Ovary (tissue), 10 donors: ENCODE measurements at places on chromosomes 7 and 10.

- no peak for DNase-seq
Observed at GRCh38 chr7:154583454-154583853, 419.5 kb downstream of the PAXIP1 start.

DNA sequence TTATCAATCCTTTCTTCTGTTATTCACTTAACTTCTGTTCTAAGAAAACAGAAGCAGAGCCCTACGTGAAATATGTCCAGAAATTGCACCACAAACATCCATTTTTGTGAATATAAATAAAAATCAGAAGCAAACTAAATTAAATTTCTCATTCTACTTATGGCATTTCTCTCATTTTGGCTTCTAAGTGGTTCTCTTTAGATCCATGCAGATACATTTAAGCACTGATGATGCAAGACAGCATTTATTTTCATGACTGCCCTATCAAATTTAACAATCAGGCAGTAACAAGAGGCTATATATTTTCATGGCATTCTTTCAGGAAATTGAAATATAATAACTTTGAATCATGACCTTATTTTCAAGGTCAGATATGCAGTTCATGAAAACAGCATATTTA is 1049.6 kb downstream of the GRM8 start:
- no peak for DNase-seq

DNA sequence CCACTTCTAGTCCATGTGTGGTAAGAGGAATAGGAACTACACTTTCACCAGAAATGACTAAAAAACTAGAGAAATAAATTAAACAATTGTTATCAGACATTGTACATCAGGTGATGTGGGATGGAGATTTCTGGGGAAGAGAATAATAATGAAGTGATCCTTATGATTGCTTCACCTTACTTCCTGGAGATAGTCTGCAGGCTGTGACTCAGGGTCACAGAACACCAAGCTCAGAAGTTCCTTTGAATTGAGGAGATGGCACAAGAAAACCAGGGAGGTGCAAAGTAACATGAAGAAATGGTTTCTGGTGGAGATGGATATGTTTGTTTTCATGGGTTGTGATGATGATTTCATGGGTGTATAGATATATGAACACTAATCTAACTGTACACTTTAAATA is 44.5 kb downstream of the ZWINT start:
- no peak for DNase-seq

DNA sequence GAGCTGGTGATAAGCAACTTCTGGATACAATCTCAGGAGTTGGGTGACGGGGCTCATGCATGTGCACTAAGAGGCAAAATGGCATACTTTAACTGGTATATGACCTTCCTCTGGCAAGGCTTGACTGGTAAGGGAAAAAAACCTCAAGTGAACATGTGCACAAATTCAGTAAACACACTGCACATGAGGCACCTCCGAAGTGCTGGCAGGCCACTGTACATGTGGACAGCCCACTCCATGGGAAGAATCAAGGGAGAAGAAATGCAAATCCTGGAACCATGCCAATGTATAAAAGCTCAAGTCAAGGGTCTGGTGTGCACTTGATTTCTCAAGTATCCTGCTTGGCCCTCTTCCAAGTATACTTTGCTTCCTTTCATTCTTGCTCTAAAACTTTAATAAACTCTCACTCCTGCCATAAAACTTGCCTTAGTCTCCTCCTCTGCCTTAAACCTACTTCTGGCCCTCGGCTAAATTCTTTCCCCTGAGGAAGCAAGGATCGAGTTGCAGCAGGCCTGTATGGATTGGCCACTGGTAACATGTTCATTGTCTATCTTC is 167.2 kb downstream of the RAMP3 start:
- no peak for DNase-seq

DNA sequence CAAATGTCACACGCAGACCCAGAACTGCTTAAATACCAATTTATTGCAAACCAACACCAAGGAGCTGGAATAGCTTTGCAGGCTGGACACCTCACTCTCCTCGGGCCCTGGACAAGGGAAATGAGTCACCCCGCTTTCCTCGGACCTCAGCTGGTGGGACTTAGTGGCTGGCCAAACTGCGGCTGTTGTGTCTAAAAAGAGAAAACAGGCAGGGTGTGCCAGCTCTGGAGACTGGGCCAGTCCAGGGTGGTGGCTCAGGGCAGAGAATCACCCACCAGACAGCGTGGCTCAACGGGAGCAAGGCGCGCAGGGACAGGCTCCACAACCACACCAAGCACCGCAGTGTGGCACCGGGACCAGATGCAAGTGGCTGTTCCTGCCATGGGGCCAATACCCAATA is 58.2 kb upstream of the CAMK2B start:
- no peak for DNase-seq

DNA sequence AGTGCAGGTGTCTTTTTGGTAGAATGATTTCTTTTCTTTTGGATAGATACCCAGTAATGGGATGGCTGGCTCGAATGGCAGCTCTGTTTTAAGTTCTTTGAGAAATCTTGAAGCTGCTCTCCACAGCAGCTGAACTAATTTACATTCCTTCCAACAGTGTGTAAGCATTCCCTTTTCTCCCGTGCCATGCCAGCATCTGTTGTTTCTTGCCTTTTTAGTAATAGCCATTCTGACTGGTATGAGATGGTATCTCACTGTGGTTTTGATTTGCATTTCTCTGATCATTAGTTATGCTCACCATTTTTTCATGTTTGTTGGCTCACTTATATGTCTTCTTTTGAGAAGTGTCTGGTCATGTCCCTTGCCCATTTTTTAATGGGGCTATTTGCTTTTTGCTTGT is 486.3 kb downstream of the GALNT17 start:
- DNase-seq: no peak

DNA sequence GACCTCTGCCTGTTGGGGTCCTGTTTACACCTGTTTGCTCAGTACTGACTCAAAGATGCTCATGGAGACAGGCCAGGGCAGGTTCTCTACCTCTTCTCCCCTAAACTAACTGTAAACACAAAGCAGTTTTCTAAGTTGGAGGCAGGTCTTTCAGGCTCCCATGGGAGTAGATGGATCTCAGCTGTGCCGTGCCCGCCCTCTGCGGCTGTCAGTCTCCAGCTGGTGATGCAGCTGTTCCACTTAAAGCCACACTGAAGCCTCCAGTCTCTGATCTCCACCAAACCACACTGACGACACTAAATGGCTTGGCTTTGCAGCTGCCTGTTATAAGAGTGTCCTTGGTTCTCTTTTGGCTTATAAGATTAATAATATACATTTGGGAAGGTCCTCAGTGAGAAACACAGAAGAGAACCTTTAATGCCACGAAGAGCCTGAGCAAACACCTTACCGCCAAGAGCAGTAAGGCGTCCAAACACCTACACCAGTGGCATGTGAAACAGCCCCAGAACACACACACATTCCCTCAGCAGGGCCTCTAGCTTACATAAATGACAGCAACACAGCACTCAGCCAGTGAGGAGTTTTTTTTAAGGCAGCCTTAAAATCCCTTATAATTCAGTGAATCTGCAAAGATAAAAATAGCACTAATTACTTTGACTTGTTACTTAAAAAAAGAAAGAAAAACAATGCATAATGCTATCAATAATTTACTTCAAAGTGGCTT is 60.4 kb upstream of the KCNIP2 start:
- DNase-seq: no peak

DNA sequence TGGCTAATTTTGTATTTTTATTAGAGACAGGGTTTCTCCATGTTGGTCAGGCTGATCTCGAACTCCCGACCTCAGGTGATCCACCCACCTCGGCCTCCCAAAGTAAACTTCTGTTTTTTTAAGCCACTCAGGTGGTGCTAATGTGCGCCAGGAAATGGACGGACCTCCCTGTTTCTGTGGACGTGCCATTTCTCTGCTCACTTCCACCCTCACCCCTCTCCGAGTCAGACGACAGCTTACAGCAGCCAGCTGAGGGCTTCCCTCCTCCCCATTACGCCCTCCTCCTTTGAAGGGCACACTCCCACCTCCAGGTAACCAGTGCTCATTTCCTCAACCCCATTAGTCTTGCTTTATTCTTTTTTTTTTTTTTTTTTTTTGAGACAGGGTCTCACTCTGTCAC is 41.7 kb upstream of the EZH2 start:
- no peak for DNase-seq

- DNase-seq: no peak
Observed at GRCh38 chr10:48931188-48931587, 8.5 kb downstream of the LRRC18 start.

DNA sequence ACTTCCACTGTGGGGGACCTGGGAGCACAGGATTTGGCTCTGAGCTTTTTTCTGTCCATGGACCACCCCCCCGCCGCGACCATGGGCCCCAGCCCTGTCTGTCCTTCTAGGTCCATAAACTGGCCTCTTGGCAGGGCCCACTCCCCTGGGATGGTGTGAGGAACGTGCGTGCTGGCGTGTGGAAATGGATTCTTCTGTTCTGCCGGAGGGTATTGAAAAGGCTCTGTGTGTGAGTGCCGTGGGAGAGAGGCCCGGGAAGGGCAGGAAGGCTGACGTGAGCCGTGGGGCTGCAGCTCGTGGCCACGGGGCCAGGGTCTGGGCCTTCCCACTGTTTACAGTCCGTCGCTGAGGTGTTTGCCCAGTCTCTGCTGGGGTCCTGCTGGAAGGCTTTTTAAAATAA is 123.7 kb downstream of the GRK5 start:
- no peak for DNase-seq

GRCh38 chr10:21402606-21403083 is 122.8 kb downstream of the SKIDA1 start:
- DNase-seq: no peak

DNA sequence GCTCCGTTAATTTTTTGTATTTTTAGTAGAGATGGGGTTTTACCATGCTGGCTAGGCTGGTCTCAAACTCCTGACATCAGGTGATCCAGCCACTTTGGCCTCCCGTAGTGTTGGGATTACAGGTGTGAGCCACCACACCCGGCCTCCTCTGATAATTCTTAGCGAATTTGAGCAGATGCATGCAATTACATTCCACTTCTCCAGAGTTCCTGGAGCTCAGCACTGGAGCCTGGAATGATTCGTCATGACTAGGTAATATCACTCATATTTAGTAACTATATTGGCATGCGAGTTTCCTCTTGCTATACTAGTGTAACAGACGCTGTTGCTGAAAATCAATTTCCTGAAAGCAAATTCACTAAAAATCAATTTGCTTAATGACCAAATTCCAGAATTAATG is 86.8 kb downstream of the MKX start:
- no peak for DNase-seq

DNA sequence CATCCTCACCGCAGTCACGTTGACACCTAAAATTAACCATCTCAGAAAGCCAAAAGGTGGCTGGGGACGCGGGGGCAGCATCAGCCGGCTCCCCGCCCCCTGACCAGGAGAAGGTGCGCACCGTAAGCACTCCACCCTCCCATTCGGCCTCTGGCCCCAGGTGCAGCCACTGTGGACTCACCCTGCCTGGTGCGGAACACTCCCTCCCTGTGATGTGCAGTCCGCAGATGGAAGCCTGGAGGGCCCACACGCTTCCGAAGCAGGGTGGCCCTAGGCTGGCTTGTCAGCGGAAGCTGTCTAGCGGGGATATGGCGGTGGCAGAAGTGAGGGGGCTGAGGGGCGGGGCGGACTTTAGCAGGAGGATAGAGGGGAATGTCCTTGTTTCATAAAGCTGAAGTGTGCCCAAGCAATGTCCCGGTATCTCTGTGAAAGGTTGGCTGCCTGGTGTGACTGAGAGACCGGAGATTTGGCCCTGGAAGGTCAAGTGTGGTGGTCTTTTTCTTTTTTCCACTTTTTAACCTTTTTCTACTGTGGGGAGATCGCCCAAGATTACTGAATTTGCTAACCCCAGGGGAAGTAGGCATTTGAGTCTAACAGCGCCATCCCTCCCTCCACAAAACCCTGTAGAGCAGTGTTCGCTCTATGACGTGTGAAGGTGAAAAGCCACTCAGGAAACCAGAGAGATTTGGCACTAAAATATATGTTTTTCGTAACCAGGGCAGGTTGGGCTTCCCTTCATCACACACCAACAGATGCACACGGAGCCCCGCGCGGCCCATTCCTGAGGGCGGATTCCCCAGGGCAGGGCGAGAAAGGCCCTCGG is 74.7 kb downstream of the CXCL12 start:
- DNase-seq: no peak

DNA sequence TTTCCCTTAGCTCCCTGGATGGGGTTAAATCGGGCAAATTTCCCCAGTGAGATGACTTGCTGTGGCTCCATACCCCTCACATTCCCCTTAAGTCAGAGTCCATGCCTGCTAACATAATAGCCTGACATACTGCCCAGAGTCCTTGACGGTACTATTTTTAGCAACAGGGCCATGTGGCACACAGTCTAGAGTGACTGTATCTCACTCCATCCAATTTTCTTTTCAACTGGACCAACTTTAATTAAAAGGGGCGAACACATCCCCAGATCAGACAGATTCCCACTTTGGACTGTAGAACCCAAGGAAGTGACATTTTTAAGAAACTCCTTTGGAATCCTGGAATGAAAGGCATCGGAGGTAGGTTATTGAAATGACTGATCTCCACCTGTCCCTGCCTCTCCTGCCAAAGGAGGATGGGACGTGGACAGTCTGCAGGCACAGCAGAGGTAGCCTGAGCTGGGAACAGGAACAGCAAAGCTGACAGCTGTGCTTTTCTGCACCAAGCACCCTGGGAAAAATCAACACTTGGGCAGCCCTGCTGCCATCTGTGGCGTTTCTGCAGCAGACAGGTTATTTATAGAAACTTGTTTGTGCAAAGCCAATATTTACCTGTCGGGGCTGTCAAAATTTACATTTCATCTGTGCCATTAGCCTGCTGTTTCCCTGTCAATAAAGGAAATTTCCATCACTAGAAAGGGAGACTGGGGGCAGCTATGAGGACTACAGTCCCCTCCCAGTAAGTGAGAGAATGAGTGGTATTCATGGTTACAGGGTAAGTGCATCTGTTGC is 221.5 kb upstream of the AOAH start:
- DNase-seq: no peak

- DNase-seq: no peak
Observed at GRCh38 chr7:105250239-105250638, 138.5 kb downstream of the SRPK2 start.
